ENCODE measurements at places on chromosomes 3 and 15.

DNA sequence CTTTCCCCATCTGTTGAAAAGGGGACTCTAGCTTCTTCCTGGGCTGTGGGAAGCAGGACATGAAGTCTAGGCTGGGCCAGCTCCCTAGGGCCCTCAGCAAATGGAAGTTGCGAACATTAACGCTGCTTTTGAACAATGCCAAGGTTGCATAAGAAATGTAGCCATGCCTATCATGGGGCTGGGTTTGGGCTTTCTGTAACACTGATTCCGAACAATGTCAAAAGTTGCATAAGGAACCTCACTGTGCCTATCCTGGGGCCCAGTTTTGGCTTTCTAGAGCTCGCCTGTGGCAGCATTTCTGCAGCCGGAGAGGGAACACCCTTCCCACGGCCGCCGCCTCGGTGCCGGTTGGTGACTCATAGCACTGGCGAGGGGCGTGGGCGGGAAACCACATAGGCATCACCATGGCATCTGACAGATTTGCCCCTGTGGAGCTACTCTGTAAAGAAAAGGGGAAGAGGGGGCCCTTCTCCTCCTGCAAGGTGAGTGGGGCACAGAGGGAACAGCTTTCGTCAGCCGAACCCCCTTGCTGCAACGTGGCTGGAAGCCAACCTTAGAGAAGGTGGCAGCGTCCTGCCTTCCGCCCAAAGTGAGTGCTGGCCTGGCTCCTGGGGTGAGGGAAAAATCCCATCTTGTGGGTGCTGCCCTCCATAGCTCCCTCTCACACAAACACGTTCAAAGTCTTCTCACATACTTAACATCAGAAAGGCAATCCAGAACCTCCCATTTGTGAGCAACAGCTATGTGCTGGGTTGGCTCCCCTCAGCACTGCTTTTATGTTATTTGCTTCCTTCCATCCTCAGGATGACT lies 46.6 kb upstream of the ATP2B2 start:
- no peak for DNase-seq

DNA sequence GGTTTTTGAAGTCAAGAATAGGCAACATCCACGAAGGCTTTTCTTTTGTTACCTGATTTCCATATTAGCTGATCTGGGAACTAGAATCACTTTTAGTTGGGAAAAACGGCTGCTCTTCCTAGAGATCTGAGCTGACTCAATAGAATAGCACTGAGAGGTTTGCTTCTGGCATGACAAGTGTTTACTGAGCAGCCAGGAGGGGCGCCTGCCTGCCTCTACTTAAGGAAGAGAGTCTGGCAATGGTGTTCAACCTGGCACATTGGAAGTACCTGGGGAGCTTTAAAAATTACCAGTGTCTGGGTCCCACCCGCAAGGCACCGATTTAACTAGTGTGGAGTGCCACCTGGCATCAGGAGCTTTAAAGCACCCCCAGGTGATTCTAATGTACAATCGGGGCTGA lies 34.4 kb downstream of the FAM43A start:
- no peak for DNase-seq

DNA sequence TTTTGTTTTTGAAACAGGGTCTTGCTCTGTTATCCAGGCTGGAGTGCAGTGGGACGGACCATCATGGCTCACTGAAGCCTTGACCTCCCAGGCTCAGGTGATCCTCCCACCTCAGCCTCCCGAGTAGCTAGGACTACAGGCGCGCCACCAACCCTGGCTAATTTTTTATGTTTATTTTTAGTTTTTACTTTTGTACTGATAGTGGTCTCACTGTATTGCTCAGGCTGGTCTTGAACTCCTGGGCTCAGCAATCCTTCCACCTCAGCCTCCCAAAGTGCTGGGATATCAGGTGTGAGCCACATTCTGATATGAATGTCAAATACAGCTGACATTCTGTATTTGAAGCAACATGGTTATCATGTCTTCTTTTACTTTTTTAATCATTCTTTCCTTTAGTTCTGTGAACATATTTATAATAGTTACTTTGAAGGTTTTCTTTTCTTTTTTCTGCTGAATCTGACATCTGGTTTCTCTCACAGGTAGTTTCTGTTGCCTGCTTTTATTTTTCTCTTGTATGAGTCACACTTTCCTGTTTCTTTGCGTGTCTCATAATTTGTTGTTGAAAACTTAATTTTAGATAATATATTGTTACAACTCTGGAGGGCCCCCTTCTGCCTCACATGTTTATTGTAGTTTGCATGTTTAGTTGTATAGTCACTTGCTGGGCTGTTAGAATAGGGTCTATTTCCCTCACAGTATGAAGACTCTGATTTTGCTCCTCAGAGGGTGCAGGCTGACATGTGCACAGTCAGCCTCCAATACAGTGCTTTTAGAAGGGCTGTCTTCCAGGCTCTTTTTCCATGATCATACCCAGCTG lies 8.4 kb upstream of the CNTN4 start:
- DNase-seq: no peak

DNA sequence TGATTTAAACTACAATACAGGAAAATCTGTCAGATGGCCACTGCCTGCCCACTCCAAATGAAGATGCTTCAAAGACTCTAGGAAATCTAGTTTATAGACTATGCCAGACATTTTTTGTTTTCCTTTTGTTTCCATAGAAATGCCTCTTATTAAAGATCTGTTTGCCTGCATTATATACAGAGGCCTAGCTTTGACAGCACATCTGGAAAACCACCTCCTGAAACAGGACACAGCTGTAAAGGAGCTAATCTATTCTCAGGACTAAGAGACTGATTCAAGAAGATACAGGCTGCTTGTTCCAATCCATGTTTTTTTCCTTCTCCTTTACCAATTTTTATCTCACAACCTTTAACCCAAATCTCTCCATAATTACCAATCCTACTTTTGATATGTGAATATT lies 75.3 kb upstream of the STRIT1 start:
- no peak for DNase-seq

GRCh38 chr15:70799667-70800450 lies 36.5 kb upstream of the UACA start:
- peak; percentile 96 for DNase-seq

DNA sequence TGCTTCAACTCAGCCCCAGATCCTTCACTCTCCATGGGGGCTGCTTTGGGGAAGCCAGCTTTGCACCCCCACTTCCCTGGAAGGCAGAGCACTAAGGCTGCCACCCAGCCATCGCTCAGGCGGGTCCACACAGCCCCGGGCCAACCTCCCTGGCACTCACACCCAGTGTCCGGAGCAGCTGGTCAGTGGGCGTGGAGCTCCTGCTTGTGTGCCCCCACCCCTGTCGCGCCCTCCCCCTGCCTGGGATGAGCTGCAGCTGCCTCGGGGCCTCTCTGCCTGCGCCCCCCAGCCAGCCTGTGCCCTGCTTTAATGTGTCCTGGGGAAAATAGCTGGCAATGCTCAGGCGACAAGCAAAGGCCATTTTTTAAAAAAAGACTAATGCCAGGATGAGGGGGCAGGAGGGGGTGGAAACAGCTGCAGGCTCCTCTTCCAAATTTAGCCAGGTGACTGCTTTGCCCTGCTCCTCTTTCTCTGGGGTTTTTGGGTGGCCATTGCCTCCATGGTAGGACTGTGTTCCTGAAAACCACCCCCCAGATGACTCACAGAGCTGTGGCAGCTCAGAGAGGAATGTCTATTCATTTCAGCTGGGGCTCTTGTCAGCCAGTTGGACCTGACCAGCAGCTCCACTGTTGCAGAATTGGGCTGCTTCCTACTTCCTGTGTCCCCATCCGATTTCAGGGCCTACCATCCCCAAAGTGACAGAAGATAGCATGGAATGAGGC lies 65.0 kb downstream of the CEMIP start:
- peak; percentile 30 for DNase-seq

DNA sequence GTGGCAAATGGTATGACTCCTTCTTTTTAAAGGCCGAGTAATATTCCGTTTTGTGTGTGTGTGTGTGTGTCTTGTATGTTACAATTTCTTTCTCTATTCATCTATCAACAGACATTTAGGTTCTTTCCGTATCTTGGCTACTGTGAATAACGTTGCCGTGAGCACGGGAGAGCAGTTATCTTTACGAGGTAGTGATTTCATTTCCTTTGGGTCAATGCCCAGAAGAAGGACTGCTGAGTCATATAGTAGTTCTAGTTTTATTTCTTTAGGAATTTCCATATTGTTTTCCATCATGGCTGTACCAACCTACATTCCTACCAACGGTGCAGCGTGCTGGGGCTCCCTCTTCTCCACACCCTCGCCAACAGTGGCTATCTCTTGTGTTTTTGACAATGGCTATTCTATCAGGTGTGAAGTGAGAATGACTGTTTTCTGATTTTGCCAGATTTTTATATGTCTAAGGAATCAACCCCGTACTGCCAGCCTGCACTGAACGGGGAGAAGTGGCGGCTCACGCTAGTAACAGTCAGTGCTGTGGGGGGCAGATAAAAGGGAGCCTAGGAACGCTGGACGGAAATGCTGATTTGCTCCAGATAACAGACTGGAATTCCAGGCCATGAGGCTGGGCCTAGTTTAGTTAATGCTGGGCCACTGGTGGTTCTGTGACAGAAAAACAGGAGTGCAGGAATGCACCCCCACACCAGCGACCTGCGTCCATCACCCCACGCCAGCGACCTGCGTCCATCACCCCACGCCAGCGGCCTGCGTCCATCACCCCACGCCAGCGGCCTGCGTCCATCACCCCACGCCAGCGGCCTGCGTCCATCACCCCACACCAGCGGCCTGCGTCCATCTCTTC lies 168.1 kb downstream of the XXYLT1 start:
- DNase-seq: peak; percentile 88

GRCh38 chr15:77731067-77731466 lies 98.4 kb upstream of the LINGO1 start:
- DNase-seq: no peak

GRCh38 chr3:385151-385550 lies 188.6 kb downstream of the CHL1 start:
- DNase-seq: no peak

GRCh38 chr15:35311615-35312014 lies 226.5 kb upstream of the NANOGP8 start:
- no peak for DNase-seq

GRCh38 chr15:78209646-78210348 lies 24.6 kb downstream of the ACSBG1 start:
- DNase-seq: no peak

DNA sequence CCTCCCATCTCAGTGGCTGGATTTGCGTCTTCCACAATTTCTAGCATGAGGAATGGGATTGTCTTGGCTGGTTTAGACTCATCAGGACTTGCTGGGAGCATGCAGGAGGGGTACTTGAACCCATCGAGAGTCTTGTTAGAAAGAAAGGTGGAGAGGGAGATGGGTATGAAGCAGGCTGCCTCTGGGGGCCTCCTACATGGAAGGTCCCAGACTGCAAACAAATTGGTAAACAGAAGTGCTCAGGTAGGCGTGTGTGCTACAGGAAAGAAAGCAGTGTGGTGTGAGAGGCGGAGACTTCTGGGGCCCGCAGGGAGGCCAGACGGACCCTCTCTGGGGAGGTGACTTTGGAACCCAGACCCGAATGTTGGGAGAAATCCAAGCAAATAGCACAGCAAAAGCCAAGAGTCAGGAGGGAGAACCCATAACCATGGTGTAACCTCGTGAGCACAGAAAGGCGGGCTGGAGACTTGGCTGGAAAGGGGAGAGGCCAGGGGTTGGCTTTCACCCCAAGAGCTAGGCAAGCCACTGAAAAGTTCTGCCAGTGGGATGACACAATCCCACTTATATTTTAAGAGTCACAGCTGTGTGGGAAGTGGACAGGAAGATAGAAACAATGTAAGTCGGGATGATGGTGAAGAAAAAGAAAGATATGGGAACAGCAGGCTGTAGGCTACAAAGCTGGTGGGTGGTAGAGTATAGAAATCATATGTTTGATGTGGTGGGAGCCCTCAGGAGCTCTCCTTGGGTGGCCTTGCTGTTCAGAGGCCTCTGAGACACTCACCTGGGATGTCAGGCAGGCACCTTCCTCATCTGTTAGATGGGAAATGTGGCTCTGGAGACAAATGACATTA lies 130.1 kb upstream of the PRR20G start:
- no peak for DNase-seq

GRCh38 chr3:157098823-157099185 lies 61.1 kb downstream of the CCNL1 start:
- peak; percentile 86 for DNase-seq

DNA sequence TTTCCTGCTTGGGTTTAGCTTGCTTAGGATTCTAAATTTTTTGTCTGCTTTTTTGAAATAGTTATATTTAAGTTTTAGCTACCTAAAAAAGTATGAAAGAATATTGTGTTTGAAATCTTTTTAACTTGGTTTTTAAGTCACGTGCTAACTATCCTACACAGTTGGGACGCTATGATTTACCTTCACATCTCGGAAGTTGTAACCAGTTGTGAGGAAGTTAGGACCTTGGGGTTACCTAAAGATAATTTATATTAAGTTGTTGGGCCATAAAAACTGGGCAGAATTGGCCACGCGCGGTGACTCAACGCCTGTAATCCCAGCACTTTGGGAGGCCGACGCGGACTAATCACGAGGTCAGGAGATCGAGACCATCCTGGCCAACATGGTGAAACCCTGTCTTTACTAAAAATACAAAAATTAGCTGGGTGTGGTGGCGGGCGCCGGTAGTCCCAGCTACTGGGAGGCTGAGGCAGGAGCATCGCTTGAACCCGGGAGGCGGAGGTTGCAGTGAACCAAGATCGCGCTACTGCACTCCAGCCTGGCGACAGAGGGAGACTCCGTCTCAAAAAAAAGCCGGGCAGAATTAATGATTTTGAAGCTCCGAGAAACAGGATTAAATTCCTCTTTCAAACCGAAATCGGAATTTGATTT lies 1.0 kb downstream of the ZFAND6 start:
- no peak for DNase-seq

- DNase-seq: no peak
Measured at GRCh38 chr15:69979783-69980182, 117.9 kb downstream of the TLE3 start.

GRCh38 chr3:23567917-23568316 lies 237.8 kb upstream of the UBE2E1 start:
- DNase-seq: peak; percentile 92

GRCh38 chr15:74191798-74192197 lies 10.8 kb downstream of the STRA6 start:
- no peak for DNase-seq

GRCh38 chr15:22786868-22787698 lies 639 bp downstream of the NIPA1 start:
- DNase-seq: no peak

DNA sequence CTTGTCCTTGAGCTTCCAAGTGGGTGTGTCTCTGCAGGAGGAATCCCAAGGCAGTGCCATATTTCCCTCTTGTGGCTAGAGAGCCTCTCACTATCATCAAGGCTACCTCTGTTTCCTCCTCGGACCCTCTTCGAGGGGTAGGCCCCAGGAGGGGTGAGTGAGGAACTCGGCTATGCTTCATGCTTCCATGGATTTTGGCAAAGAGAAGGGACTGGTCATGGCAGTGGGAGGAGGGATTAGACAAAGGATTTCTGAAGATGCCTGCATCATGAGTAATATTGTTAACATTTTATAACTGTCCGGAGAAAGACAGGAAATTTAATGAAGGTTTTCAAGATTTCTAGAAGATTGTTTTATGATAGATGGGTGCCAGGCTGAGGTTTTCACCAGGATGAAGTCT lies 241.5 kb downstream of the CLSTN2 start:
- no peak for DNase-seq

- DNase-seq: no peak
Measured at GRCh38 chr15:91634179-91634578, 219.3 kb upstream of the SLCO3A1 start.

GRCh38 chr15:22861161-22861560 lies 22.7 kb downstream of the NIPA2 start:
- DNase-seq: no peak
